ENCODE measurements at places on chromosomes 5 and 9.

GRCh38 chr5:173775261-173776197 lies 112.6 kb upstream of the CPEB4 start:
- no peak for DNase-seq

GRCh38 chr5:69315972-69316371 lies 16.6 kb downstream of the CCDC125 start:
- no peak for DNase-seq

GRCh38 chr9:9764821-9765220 lies 848.0 kb downstream of the PTPRD start:
- DNase-seq, result no peak

GRCh38 chr5:157085930-157086329 lies 22.9 kb downstream of the HAVCR2 start:
- DNase-seq, result no peak

GRCh38 chr5:59838989-59839388 lies 54.5 kb downstream of the PDE4D start:
- DNase-seq, result no peak

DNA sequence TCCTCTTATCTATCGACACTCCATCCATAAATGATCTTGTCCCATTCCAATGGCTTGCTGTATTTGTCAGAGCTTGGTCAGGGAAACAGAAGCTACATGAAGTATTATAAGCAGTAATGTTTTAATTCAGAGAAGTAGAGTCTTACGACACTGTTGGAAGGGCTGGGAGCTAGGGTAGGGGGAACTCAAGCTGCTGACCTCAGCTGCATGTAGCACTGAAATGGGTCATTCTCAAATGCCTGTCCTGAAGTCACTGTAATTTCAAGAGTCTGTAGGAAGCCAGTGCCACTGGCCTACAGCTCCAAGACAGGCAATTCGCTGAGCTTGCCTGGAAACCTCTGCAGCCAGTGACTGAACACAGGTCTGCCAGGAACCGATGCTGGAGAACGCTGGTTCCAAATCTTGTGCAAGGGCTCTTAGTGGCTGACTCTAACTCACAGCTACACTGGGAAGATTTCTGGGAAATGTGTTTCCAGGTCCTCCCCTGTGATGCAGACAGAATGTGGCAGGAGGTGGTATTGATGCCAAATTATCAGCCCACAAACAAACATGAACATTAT lies 532.4 kb downstream of the CCDC171 start:
- DNase-seq, result no peak

DNA sequence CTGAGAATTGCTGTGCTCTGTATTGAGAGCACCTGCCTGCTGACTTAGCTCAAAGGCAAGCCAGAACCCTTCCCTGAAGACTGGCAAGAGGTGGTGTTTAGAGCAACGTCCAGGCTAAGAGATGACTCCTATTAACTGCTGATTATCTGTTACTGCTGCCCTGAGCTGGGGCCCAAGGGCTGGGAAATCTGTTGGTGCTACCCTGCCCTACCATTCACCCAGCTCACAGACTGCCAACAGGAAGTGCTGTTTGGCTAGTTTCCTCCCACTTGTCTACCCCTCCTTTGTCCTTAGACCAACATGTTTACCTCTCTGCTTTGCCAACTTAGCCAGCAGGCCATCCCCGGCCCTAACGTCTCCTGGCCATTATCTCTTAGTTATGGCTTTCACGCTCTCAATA lies 6.9 kb downstream of the RAB24 start:
- no peak for DNase-seq

DNA sequence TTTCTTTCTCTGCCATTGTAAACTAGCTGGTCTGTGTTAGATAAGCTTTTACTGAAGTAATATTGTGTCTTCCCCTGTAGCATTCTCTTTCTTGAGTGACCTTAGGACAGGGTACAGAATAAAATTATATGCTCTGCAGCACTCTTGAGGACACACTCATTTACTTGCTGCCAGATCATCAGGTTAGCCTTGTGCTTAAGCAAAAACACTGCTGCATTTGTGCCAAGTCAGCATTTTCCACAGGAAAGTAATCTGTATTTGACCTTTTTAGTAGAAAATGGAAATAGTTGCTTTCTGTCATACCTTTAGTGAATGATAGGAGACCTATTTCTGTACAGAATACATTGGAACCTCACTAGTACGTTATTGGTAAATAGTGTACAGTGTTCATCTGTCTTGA lies 54.2 kb downstream of the LMNB1 start:
- no peak for DNase-seq

GRCh38 chr5:67077296-67077695 lies 119.3 kb downstream of the CD180 start:
- no peak for DNase-seq

GRCh38 chr9:5510360-5510931 lies at the start of gene PDCD1LG2:
Gene PDCD1LG2, plus strand, starts transcription at chr9:5510531. Its CDS starts 12,016 bp downstream, at chr9:5522547.
- DNase-seq, result no peak

DNA sequence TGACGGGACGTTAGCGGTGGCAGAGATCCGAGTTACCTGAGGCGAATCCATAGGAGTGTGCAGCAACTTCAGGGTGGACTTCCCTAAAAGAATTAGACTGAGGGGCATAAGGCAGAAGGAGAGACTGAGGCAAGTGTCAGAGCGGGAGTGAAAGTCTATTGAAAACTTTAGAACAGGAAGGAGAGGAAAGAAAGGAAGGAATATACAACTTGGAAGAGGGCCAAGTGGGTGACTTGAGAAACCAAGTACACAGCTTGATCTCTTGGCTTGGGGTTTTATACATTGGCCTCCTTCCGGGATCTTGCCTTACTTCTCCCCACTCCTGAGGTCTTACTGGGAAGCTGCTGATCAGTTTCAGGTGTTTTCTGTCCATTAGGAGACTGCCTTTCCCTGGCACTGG lies 84.9 kb downstream of the SNX18 start:
- no peak for DNase-seq

DNA sequence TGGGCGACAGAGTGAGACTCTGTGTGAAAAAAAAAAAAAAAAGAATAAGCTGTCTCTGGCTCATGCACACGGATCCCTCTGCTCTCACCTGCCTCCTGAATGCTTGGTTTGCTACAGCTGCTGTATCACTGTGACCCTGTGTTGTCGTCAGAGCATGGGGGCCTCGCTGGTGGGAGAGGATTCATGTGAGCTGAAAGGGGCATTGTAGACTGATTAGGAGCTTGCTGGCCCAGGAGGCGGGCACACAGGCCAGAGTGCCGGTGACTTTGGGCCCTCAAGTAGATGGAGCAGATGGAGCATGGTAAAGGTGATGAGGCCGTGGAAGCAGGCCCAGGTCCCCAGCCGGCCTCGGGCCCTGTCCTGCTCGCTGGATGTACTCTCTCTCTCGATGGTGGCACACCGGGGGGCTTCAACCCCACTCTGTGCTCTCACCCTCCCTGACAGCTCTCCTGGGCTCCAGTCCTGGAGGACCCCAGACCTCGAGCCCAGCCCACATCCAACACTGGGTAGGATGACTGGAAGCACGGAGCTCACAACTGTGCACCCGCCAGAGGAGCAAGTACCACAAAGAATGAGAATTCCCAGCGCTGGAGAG lies 7.1 kb downstream of the FLT4 start:
- DNase-seq, result no peak

- DNase-seq, result no peak
These were observed 45.2 kb downstream of the ENC1 start for GRCh38 chr5:74595143-74595925.

DNA sequence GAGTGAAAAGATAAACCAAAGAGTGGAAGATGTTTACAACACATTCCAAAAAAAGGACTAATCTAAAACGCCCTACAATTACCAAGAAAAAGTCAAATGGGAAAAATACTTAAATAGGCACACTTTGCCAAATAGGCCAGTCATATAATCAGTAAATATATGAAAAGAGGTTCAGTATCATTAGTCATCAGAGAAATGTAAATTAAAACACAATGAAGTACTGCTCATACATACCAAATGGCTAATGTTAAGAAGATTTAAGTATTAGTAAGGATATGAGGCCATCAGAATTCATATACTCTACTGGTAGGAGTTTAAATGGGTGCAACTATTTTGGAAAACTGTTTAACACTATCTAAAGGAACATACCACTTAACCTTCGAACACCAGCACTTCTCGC lies 47.6 kb downstream of the ZDHHC21 start:
- DNase-seq, result no peak

DNA sequence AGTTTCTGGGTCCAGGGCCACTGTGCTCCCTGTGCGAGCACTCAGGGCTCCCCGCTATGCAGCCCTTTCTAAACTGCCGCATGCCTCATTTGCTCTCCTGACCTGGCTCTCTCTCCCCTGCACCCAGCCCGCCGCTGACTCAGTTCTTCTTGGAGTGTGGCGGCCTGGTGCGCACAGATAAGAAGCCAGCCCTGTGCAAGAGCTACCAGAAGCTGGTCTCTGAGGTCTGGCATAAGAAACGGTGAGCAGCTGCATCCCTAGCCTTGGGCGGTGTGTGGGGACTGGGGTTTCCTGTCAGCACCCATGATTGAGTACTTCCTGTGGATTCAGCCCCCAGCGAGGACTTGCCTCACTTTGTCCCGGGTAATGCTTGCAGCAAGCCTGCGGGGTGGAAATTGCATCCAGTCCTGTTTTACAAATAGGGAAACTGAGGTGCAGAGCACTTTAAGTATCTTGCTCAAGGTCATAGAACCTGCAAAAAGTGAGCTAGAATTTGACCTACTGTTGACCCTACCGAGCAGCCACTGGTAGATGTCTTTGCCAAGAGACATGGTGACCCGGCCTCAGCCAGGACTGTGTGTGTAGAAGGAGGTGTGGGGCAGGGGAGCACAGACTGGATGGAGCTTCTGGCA lies 27.9 kb downstream of the USP20 start:
- DNase-seq, result no peak

- DNase-seq, result no peak
These were observed 132.4 kb downstream of the HACD4 start for GRCh38 chr9:20898885-20899554.

GRCh38 chr9:87959916-87960581 lies 14.3 kb downstream of the CDK20 start:
- no peak for DNase-seq

GRCh38 chr9:30507166-30507565 lies 1877.3 kb upstream of the ACO1 start:
- no peak for DNase-seq

DNA sequence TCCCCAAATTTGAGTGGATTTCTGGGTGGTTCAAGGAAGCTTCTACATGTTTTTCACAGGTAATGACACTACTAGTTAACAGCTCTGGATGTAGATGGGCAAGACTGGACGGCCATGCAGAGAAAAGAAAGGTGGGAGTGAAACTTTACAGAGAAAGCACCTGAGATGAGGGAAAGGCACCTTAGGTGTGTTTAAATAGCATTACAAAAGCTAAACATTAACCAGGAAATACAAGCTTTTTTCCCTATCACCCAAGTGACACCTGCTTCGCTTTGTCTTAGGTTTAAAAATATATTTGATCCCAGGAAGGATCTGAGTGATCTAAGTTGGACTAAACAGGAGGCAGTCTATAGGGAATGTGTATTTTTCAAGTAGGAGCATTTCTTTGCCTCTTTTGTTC lies 8.3 kb downstream of the C9orf152 start:
- DNase-seq, result no peak

DNA sequence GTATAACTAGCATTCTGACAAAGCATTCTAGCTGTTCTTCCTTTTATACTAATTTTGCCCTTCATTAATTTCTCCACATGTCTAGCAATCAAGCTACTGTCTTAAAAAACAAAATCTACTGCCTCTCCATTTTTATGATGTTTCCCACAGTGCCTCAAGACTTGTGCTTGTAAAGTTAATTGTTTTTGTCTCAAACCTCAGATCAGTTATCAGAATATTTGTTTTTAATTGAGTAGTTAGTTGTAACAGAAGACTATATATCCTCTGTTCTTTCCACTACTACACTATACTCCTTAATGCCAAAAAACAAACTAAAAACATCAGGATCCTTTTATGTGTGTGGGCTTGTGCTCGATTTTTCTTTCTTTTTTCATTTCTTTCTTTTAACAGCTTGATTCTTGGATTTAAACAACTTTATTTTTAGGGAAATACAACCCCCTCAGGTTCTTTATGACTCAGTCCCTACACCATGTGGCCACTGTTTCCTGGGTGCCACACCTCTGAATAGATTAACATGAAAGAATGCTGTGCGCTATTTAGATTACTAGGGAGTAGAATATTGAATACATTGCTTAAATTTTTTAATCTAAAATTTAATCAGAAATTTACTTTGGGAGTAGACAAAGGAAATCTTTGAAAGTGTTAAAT lies 1.2 kb downstream of the ASPN start:
- no peak for DNase-seq

- no peak for DNase-seq
These were observed 19.7 kb downstream of the ANXA2R start for GRCh38 chr5:43020399-43020746.

DNA sequence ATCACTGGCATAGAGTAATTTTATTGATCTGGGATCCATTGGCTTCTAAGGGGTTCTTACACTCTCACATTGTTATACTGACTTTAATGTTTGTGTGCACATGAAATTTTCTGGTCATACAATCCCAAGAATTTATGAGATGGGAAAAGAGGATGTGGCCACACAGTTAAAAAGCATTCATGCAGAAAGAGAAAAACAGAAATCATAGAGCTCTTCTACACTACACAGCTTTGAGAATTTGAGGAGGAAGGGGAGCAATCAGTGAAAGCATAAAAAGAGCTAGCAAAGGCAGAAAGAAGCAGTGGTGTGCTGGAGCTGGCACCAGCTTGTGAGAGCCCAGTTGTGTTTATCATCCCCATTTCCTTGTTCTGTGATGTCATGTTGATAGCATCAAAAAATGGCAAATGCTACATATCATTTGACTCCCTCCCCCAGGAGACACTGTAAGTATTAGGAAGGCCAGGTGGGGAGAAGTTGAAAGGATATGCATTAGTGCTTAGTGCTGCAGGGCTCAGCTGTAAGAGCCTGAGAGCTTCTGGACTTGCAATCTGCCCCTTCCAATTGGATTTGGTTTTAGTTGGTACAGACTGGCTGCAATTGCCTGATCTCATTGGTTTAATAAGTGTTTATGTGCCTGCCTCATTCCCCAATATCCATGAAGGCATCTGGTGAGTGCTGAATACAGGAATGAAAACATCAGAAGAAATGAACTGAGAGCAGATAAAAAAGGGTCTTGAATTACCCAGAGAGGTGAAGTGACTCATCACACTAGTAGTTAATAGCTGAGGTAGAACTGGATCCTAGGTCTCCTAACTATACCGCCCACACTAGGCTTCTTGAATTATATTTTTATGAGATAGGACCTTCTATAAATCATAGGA lies 30.9 kb downstream of the RHOBTB3 start:
- no peak for DNase-seq

DNA sequence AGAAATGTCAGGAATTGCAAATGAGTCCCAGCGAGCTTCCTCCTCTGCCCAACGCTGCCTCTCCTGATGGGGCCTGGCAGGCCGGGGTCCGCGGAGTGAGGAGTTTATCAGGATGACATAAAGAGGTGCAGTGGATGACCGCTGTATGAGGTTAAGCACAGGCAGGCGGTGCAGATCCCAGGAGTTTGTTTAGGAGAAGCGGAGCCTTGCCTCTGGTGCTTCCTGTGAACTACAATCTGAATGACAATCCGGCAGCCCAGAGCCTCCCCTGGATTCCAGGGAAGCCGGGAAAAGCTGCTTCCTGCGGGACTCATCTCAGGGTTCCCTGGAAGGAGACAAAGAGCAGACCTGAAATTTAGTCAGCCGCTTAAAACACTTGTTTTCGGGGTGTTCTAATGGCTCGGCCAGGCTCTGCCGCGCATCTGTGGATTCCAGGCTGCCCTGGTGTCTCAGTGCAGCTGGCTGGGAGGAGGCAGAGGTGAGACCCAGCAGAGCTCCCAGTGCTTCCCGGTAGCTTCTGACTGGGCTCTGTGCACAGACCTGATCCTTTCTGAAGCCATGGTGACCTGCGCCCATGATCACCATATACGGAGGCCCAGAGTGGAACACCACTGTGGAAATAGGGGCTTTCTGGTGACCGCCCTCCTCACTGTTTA lies 69.8 kb upstream of the IRX4 start:
- DNase-seq, result no peak

- DNase-seq, result no peak
These were observed 241.4 kb upstream of the IL12B start for GRCh38 chr5:159571501-159572244.
